ENCODE measurements at places on chromosomes 5 and 9.
A peak's percentile ranks its signal among the peaks of the same experiment; 100 is the strongest.

- ATAC-seq = no peak
Measured at GRCh38 chr5:72379936-72380335, 59.8 kb downstream of the PTCD2 start.

GRCh38 chr9:92846662-92847145 is 31.1 kb downstream of the ZNF484 start:
- no peak for ATAC-seq

- no peak for ATAC-seq
Measured at GRCh38 chr9:28179893-28180292, 606.6 kb upstream of the C9orf72 start.

DNA sequence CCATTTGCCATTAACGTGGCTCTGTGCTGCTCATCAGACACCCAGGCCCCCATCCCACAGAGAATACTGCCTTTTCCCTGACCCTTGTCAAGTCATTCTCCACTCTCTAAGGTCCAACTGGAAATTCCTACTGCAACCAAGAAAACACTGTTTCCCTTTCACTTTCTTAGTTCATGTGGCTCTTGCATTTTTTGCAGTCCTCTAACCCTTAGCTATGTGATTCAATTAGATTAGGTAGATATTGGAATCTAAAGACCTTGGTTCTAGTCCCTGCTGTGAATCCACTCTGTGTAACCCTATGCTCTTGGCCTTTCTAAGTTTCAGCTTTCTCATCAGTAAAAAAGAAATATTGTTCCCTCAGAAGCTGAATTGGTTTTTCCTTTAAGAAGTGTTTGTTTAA is 649.4 kb downstream of the CCDC171 start:
- 0 out of 3 replicates have a peak, but pooled peaks have one; percentile 4 for ATAC-seq

GRCh38 chr9:136036050-136036449 is 59.0 kb downstream of the NACC2 start:
- no peak for ATAC-seq

GRCh38 chr5:180100621-180101450 is 29.3 kb upstream of the RNF130 start:
- ATAC-seq = no peak

- no peak for ATAC-seq
Measured at GRCh38 chr9:109451311-109452025, 46.6 kb downstream of the PTPN3 start.

Measured in SK-N-SH treated with all-trans-retinoic acid at 6 μM for 48 hours (cell line).